ENCODE measurements at places on chromosomes 4 and X.

DNA sequence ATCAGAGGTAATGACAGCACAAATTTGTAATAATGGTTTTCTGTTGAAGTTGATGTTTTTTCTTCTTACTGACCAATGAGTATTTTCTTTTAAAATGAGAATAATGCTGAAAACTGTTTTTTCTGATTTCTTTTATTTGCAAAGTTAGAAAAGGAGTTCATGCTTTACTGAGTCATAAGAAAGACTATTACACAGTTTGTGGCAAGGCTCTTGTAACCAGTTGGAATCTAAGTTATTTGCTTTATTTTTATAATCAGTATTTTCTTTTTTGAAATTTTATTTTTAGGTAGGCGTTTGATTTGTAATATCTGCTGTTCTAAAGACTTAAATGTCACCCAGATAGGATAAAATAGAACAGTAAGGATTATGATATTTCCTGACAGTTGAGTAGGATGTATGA lies 25.5 kb downstream of the ANAPC4 start:
- DNase-seq: no peak

GRCh38 chrX:145803508-145803907 lies 14.1 kb upstream of the SLITRK2 start:
- peak; percentile 37 for DNase-seq

- no peak for DNase-seq
Measured at GRCh38 chr4:32191961-32192360, 1471.8 kb downstream of the PCDH7 start.

GRCh38 chr4:26879805-26880204 lies 19.2 kb downstream of the STIM2 start:
- no peak for DNase-seq

- DNase-seq: no peak
Measured at GRCh38 chrX:148611993-148612392, 111.6 kb downstream of the AFF2 start.

DNA sequence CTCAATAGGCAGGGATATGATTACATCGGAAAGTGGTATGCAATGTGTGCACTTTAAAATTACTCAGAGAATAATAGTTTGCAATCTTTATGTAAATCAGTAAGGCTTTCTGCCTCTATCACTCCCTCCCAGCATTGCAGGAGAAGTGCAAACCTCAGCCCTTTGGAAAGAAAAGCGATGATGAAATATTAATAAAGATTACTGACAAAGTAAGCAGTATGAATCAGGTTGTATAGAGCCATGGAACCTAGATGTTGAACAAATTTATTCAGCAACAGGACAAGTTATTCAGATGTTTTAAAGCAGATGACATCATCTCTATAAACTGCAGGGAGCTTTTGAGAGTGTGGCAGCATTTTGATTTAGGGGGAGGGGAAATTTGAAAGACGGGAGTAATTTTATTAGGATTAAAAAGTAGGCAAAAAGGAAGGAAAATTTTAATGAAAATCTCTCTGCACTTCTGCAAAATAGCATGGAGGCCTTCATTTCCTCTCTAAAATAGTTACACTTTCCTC lies 631.7 kb upstream of the GRIA3 start:
- DNase-seq: no peak

DNA sequence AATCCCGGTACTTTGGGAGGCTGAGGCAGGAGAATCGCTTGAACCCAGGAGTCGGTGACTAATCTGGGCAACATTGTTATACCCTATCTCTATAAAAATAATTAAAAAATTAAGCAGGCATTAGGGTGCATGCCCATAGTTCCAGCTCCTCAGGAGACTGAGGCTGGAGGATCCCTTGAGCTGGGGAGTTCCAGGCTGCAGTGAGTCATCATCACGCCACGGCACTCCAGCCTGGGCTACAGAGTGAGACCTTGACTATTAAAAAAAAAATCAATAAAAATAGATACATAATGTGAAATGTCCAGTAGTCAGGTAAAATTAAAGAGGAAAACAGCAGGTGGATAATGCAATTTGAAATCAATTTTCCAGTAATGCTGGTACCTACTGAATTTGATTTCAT lies 14.6 kb downstream of the ADGRL3 start:
- DNase-seq: no peak

DNA sequence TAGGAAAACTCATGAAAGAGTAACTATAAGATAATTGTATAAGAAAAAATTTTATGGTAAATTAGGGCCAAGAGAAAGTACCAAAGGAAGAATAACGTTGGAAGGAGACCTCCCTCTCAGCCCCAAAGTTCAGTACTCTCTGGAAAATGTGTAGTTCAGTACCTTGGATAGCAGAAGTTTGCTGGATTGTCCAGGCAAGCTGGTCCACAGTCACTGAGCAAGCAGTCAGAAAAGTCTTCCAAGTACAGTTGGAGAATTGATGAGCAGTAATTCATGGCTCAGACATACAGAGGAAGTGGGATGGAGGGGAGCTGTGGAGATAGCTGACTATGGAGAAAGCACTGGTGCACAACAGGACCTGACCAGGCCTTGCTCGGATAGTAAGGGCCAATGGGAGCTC lies 598.2 kb upstream of the NDST4 start:
- no peak for DNase-seq

DNA sequence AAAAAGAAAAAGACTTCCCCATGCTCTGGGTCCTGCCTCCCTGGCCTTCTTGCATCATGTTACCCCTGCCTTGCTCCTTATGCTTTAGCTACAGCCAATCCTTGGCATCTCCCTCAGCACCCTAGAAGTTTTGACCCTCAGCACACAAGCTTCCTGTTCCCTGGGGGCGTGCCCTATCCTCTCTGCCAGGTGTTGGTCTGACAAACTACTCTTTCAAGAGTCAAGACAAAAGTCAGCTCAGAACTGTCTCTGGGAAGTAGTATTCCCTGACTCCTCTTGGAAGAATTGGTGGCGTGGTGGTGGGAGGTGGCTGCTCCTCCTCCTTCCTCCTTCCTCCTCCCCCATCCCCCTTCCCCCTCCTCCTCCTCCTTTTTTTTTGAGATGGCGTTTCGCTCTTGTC lies 41.0 kb downstream of the PRPS1 start:
- no peak for DNase-seq

GRCh38 chr4:80926446-80926845 lies 104.1 kb upstream of the BMP3 start:
- no peak for DNase-seq

DNA sequence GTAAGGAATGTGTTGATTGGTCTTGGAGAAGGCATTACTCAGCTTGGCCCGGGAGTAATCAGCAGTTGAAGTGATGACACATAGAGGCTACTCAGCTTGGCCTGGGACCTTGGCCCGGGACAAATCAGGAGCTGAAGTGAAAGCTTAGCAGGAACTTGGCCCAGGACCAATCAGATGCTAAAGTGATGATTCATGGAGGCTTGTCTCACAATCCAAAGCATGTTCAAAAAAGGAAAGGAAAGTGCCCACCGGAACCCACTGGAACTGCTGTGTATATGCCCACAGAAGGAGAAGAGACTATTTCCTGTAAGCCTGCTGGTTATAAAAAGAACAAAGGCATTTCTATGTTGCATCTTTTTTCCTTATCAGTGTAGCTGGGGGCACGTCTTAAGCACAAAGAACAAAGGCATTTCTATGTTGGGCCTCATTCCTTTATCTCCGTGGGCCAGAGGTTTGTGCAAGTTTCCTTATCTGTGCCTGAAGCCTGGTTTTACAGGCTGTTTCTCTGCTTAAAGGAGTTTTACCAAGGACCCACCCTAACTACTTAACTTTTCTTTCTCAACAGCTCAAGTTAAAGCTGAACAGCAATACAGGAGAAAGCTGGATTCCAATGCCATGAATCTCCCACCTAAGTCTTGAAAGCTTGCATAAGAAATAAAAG lies 1176.7 kb downstream of the NLGN4X start:
- no peak for DNase-seq

DNA sequence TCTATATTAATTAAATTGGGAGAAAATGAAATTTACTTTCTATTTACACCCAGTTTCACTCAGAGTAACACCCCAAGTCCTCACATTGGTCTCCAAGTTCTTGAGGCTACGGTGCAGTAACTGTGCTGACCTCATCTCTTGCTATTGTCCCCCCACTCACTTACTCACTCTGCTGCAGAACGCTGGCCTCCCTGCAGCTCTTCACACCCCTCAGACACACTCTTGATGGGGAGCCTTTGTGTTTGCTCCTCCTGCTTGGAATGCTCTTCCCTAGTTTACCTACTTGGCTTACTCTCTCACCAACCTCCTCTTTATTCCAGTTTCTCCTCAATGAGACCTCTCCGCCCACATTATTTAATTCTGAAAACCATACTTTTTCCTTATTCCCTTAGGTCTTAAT lies 22.2 kb upstream of the SPARCL1 start:
- no peak for DNase-seq

DNA sequence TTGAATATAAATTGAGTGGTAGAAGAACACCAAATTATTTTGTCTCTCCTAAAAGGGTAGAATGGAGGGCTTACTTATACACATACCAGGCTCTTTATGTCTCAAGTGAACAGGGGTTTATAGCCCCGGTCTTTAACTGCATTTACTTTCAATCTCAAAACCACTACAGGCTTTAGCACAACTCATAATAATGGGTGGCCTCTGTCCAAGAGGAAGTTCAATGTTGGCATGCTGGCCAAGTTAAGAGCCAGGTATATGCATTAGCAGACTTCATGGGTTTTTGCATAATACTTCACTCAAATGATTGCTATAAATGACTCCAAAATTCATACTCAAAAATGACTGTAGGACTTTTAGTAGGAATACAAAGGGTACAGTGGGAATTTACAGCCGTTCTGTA lies 118.5 kb upstream of the OTUD4 start:
- DNase-seq: no peak

- no peak for DNase-seq
Measured at GRCh38 chrX:41384051-41384705, 50.2 kb downstream of the DDX3X start.

DNA sequence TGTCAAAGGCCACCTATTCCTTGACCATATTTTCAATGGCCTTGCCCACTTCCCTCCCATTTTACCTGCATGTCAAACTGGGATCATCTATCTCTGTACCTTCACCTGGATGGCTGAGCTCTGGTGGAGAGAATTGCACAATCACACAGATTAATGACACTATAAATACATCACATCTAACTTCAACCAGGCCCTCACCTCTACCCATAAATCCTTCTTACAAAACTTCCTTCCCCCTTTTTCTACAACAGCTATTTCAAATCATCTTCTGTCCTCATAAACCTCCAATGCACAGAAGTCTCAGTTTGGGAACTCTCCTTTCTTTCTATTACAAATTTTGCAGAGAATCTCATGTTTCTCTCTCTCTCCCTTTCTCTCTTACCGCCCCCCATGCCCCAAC lies 9.2 kb downstream of the PALLD start:
- DNase-seq: no peak

DNA sequence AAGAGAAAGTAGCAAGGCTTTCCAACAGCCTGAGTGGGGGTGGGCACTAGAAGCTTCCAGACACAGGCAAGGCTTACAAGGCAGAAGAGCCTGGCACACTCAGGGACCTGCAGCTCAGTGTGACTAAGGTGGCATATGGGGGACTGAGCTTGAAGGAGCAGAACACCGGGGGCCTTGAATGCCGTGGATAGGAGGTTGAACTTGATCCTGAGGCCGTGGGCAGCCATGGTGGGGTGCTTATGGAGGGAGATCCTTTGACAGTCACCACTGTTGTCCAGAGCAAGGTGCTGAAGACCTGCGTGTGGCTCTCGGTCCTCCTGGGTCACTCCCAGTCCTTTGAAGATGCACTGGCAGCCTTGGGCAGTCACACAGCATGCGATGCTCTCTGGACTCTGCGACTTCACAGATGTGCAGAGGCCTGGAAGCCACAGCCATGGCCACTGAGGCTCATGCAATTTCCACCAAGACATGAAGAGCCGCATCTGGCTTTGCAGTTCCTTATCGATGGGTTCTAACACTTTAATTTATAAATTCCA lies 18.3 kb downstream of the C4orf50 start:
- DNase-seq: no peak

DNA sequence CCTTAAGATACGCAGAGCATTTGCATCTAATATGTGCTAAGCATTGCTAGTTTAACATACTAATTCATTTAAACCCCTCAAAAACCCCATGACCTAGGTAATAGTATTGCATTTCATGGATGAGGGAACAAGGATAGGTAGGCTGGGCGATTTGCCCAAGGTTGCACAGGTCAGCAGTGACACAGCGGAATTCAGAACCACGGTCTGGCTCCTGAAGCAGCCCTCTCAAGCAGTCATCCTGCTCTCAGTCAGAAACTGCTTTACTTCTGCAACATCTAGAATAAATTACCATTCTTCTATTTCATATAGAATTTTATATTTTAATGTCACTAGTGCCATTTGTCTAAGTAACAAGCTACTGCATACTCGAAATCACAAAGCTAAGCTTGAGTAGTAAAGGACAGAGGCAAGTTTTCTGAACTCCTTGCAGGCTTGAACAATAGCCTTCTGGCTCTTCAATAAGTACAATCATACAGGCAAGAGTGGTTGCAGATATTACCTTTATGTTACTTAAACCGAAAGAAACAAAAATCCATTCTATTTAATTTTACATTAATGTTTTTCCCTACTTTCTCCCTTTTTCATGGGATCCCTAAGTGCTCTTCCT lies 555 bp upstream of the SPP1 start:
- no peak for DNase-seq

GRCh38 chr4:186727977-186728519 lies 4.4 kb upstream of the FAT1 start:
- peak; percentile 44 for DNase-seq

- DNase-seq: no peak
Measured at GRCh38 chrX:119190831-119191230, 45.3 kb upstream of the PGRMC1 start.

- DNase-seq: no peak
Measured at GRCh38 chr4:11005300-11005699, 320.7 kb upstream of the CLNK start.

- DNase-seq: no peak
Measured at GRCh38 chrX:130267956-130268448, 697 bp downstream of the ZNF280C start.

DNA sequence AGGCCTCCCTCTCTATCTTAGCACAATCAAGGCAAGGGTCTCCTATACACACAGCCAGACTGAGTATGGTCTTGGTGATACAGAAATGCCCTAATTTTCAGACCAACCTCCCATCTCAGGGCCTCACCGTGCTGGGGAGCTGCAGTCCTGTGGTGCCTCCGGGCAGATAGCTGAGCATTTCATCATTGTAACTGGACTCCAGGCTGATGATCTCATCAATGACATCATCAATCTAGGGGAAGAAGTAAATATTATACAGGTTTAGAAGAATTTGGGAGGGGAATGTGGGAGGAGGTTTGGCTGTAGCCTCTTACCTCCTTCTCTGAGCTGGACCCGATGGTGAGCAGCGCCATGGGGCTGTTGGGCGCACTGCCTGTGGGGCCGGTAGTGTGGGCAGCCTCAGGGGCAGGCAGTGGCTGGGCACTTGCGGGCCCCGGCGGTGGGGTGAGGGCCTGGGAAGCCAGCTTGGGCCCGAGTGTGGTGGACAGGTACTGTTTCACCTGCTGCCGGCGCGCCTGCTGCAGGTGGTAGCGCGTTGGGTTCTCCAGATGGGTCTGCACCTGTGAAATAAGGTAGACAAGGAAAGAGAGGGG lies 5.2 kb downstream of the TFE3 start:
- no peak for DNase-seq

DNA sequence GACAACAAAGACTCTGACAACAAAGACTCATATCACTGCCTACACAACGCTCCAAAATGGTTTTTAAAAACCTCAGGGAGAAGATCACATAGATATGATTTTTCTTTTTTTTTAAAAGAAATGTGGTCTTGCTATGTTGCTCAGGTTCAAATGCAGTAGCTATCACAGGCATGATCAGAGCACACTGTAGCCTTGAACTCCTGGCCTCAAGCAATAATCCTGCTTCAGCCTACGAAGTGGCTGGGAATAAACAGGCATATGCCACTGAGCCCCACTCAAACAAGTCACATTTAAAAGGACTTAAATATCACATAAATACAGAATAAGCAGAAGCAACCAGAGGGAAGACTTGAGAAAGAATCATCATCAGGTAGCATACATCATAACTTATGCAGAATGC lies 14.7 kb downstream of the DHX15 start:
- no peak for DNase-seq
